ENCODE measurements at places on chromosomes 7 and 10.
A peak's percentile ranks its signal among the peaks of the same experiment; 100 is the strongest.

- DNase-seq = peak; percentile 75
Observed at GRCh38 chr7:149147072-149147751, at the start of gene ZNF398. ZNF398 (plus strand) TSS chr7:149147453; CDS start chr7:149147743, 290 bp downstream.

GRCh38 chr7:77866786-77867536 is 68.4 kb downstream of the PHTF2 start:
- no peak for DNase-seq

DNA sequence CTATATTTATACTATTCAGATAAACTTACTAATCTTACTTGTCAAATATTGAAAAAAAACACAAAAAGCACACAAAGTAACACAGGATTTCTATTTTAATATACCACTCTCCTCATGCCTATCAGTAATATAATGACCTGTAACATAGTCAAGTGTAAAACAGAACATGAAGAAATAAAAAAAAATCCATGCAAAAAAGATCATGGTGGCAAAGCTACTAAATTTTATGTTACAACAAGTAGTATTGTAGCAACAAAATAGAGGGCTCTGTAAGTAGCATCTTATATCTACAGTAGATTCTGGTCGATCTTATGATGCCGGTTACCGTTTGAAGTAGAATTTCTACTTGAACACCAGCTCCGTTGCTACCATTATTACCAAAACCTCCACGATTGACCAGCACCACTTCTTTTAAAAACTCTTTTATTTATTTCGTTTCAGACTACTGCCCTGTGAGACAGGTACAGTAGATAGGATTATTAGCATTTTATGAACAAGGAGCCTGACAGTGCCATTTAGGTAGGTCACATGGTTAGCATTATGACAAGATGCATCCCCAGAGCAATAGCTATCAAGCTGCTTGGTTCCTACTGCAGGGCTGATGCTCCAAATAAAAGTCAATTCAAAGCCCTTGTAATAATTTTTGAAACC is 2.1 kb downstream of the CPED1 start:
- no peak for DNase-seq

GRCh38 chr10:108147346-108147745 is 982.8 kb upstream of the SORCS1 start:
- DNase-seq = no peak

GRCh38 chr10:29541422-29542210 is 93.2 kb downstream of the SVIL start:
- DNase-seq = no peak

DNA sequence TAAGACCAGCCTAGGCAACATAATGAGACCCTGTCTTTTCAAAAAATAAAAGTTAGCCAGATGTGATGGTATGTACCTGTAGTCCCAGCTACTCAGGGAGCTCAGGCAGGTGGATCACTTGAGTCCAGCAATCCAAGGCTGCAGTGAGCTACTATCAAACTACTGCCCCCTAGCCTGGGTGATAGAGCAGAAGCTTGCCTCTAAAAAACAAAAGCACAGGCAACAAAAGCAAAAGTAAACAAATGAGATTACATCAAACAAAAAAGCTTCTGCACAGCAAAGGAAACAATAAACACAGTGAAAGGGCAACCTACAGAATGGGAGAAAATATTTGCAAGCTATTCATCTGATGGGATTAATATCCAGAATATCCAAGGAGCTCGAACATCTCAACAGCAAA is 65.4 kb downstream of the FANK1 start:
- DNase-seq = no peak

DNA sequence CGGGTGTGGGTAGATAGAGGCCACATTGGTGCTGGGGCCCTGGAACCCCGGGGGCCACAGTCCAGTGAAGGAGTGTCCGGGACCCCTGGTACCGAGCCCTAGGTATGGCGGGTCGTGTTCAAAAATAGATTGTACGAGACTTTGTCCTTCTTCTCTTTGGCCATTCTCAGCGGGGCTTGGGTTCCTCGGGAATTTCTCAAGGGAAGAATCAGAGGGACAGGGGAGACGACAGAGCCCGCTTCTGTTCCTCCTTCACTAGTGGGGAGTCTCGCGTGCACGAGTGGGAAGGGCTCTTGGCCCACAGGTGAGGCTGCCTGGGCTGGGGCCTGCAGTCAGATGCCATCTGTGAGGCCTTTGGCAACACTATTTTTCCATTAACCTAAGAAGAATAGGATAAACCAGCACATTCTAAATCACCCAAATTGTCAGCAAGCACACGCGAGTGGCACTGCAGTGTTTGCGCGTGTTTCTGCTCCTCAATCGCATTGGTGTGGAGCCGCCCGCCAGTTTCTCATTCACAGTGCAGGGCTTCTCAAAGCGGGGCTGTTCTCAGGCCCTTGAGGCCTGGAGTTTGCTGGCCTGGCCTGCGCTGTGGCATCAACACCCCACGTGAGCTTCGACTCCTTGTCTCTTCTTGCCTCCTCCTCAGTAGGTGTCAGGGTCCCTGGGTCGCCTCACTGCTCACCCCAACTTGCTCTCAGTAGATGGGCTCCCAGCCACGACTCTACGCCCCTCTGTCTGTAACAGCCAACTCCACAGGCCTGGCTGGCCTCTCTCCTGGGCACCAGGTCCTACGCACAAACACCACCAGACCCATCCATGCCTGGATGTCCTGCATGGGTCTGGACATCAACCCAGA is 187.6 kb upstream of the SHH start:
- no peak for DNase-seq

DNA sequence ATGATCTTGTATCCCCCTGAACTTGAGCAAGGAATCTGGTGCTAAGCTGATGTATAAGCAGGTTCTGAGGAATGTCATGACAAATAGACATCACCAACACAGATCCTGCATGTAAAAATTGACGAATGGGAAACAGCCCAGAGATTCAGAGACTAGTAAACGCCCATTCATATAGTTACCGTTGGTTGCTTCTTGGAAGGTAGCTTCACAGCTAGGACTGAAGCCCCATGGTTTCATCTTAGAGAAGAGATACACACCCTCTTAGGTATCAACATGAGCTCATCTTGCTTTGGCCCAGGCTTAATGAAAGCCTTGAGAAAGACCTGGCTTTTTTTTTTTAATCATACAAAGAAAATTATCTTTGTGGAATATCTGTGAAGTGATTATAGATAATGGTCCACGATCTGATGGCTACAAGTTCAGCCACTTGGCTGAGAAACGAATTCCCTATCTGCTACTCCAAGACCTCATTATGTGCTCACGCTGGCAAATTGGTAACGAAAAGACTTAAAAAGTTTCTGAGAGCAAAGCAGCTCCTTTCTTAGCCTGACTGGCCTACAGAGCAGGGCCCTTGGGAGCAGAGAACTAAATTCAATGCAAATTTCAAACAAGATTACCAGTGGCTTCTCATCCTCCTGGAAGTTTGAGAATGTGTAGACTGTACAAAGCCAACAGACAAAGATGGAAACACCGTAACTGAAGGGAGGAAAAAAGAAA is 181.1 kb downstream of the NRP1 start:
- DNase-seq = no peak

- DNase-seq = no peak
Observed at GRCh38 chr7:29623973-29624372, 60.3 kb downstream of the PRR15 start.

DNA sequence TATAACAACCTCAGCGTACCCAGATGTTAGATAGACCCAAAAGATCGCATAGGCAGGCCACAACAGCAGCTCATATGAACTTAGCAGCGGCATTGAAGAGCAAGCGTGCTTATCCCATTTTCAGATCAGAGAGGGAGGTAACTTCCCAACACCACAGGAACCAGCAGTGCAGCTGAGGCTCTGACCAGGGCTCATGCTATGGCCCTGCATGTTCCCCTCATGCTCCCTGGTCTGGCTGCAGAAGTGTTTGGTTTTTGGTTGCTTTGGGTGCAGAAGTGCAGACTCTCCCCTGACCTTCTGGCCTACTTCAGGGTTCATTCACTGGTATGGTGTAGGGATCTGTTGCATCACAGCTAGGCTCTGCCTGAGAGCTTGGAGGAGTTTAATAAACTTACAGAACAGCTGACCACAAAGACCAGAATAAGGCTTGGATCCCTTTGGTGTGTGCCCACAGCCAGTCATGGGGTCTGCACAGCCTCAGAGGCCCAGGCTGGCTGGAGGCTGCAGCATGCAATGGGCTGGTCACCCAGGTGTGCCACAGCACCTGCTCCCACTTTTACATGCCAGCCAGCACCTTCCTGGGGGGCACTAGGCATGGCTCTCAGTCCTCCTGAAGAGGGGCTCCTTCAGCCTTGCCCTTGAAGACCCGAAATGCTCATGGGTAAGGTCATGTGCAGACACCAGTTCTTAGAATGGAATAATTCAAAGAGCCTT is 9.1 kb upstream of the CXCL12 start:
- no peak for DNase-seq

- no peak for DNase-seq
Observed at GRCh38 chr7:24773646-24774045, 16.4 kb upstream of the GSDME start.

DNA sequence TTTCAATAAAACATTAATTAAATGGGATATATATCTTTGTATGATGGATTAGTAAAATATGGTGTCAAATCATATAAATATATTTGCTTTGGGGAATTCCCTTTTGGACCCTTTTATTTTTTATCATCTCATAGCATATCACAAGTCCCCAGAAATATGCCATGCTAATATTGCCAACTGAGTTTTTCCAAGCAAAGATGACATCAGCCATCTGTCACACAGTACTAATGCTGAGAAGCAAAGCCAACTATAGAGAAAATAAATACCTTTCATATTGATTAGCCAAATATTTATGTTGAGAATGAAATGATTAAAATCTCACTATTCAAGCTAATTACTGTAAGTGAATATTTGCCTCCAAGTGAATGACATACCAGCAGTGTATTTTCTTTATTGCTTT is 575.3 kb downstream of the ETV1 start:
- DNase-seq = no peak

GRCh38 chr7:139799586-139799985 is 21.8 kb upstream of the HIPK2 start:
- DNase-seq = no peak

- DNase-seq = peak; percentile 23
Observed at GRCh38 chr10:128095027-128095752, 31.0 kb downstream of the MKI67 start.

GRCh38 chr10:101558671-101559595 is 29.1 kb downstream of the POLL start:
- DNase-seq = no peak

- DNase-seq = no peak
Observed at GRCh38 chr7:96102096-96102811, 219.6 kb downstream of the SLC25A13 start.

DNA sequence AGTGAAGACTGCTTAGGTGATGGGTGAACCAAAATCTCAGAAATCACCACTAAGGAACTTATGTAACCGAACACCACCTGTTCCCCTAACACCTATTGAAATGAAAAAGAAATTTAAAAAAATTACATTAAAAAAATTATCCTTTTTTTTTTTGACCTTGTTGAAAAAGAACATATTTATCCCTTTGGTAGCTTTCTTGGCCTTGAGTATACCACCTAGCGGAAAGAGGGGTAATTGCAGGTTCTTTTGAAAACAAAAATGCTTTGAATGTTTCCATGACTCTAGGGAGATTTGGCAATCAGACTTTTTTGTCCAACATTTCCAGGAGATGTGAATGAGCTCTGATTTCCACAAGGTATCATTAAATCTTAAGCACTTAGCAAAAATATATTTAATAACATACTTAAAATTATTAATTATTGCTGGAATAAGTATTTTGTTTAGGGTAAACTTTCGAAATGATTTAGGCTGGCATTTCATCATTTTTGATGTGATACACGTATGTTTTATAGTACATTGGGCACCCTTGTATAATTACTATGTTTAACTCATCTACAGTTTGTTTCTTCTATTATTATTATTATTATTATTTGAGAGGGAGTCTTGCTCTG is 47.0 kb upstream of the ELMO1 start:
- DNase-seq = no peak

- peak; percentile 56 for DNase-seq
Observed at GRCh38 chr10:101214446-101215396, 14.5 kb downstream of the LBX1 start.

DNA sequence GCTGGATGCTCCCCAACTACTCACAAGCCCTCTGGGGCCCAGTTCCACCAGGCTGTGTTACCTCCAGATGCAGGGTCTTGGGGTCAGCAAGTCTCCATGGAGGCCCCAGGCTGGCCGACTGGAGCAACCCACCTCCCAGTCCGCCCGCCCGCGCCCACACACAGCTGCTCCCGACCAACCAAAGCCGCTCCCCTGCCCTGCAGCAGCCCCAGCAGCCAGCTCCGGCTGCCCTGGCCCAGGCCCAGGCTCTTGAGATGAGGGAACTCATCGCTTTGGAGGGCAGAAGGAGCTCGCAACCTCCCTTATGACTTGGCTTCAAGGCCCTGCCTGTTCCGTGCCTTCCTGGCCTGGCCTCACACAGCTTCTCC is 47.2 kb downstream of the LRRC20 start:
- no peak for DNase-seq

DNA sequence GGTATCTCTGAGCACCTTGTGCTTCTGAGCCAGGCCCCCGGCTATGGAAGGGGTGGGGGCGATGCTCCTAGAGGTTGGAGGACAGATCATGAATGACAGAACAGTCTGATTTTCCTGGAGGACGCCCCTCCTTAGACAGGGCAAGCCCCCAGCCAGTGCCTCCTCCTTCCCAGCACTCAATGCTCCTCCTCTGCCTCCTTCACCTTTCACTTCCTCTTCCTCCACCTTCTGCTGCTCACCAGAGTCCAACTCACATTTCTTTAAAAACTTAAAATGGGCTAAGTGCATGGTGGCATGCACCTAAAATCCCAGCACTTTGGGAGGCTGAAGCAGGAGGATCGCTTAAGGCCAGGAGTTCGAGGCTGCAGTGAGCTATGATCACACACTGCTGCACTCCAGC is 71.1 kb upstream of the CUX1 start:
- no peak for DNase-seq

- DNase-seq = peak; percentile 74
Observed at GRCh38 chr7:151013733-151014497, 10.4 kb downstream of the ATG9B start.

GRCh38 chr7:38973760-38974159 is 3.9 kb upstream of the POU6F2 start:
- no peak for DNase-seq

GRCh38 chr10:132574288-132574687 is 36.7 kb downstream of the INPP5A start:
- no peak for DNase-seq

DNA sequence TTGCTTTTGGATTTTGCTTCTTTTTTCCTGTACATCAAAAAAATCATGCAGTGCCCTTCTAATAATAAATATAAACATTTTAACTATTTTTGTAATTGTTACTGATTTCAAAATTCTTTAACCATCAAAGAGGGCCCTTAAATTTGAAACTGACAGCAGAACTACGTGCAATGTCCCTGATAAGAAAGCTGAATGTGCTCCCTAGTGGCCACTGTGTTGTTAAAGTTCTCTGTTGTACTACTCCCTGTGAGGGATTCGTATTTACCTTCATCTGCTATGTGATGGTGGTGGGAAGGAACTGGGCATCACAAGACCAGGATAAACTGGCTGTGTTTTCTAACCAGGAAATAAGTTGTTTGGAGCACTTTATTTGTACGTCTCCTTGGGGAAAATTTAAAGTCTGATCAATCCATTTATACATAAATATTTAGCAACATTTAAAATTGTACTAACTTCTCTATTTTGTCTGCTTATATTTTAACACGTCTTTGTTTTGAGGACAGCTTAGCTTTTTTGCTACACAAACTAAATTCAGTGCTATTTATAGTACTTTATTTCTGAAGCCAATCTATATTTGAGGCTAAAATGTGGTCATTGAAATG is 322.4 kb downstream of the HGF start:
- DNase-seq = no peak

Measured in stimulated activated CD8-positive, alpha-beta memory T cell treated with anti-CD3 and anti-CD28 coated beads, Interleukin-7, amount 100 ng/mL, for 4 hours (primary cell).